Activated CD4-positive, CD25-positive, alpha-beta regulatory T cell treated with anti-CD3 and anti-CD28 coated beads, Interleukin-2, amount 50 U/mL, for 16 hours (primary cell): ENCODE measurements at places on chromosomes 1 and 21.

GRCh38 chr1:40058453-40059337 is 18.2 kb downstream of the CAP1 start:
- no peak for DNase-seq

DNA sequence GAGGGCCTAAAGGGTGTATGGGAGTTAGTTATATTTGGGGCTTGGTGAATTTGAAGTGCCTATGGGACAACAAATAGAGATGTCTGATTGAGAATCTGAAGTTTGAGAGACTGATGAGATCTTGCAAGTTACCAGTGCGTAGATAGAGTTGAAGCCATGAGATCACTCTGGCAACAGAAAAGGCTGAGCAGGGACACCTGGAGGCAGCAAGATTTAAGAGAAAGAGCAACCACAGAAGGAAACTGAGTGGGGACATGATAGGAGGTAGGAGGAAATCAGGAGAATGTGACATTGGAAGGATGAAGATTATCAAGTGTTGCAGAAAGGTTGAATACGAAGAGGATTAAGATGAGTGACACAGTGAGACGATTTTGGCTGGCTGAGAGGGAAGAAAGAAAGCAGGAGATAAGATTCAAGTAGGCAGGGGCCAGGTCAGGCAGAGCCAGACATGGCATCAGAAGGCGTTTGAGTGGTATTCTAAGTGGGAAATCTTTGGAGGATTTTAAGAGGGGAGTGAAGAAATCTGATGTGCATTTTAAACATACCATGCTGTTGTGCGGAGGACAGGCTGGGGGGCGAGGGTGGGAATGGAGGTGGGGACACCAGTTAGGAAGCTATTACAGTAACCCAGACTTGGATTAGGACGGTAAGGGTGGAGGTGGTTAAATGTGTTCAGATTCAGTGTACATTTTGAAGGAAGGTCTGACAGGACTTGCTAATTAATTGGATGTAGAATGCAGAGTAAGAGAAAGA is 3.0 kb upstream of the MPL start:
- DNase-seq: no peak

DNA sequence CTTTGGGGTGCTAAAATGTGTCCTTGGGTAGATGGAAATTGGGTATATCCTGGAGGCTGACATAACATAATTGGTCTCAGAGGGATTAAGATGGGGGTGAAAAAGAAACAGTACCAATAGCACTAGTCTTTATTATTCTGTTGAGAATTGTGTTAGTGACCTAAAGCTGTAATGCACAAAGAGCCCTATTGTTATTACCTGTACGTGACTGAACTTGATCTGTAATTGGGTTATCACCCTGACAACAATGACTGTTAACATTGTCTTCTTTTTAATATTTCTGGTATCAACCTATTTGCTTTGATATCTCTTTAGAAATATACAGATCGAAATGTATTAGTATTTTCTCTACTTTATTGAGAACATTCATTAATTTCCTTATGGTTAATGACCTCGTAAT is 147.6 kb downstream of the NEK7 start:
- no peak for DNase-seq

GRCh38 chr1:48744032-48744431 is 32.7 kb downstream of the BEND5 start:
- no peak for DNase-seq

DNA sequence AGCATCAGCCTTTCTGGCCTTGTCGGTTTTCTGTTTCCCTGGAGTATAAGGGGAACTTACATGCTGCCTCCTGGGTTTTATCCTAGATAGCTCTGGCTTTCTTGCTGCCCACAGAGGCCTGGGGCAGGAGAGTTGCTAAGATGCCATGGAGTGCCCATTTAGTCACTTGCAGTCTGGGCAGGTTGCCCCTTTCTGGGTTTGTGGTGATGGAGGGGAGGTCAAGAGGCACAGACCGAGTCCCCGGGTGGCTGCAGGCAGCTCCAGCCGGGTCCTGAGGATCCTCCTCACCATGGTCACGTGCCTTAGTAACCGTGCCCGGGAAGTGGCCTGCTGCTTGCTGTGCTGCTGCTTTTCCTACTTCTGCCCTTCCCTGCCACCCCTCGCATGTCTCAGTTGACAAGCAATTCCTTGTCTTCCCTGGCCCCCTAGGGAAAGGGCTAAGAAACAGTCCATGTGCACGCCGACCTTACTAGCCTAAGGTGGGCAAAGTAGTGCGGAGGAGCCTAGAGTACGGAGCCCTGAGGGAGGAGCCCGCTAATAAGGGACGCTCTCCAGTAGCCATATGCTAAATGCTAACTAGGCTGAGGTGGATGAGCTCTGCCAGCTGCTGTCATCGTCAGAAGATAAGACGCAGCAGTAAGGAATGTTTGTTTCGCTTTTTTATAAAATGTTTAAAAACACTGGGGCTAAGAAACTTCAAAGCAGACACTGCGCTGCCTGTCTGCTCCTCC is 34.8 kb downstream of the CLCA1 start:
- DNase-seq: no peak

- DNase-seq: no peak
These were observed 70.1 kb upstream of the LRRC7 start for GRCh38 chr1:69497441-69498221.

DNA sequence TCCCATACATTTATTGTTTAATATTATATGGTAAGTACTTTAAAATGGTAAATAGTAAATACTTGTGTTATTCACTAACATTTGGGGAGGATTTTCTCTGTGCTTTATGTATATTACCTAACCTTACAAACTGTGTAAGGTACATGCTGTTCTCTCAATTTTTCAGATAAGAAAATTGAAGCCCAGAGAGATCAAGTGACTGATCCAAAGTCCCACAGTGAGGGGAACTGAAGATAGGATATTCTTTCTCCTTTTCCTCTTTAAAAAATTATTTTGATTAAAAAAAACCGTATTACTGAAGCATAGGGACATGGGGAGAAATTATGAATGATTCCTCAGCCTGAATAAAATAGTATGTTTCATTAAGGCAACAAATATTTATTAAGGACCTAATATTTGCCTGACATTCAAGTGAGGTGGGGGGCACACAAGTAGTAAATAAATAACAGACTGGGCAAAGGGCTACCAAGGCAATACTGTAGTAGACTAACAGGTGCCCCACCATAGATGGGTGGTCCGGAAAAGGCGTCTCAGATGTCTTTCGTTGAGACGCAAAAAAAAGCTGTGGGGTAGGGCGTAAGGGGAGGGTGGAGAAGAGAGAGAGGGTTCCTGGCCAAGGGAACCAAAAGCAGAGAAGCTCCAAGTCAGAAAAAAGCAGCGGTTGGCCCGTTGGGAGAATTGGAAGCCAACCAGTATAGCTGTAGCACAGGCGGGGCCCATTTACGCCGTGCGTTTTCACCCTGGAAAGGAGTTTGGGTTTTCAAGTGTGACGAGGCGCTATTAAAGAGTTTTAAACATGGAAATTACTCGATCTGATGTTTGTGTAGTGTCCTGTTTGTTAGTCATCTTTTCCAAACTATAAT is 944 bp upstream of the AGO3 start:
- no peak for DNase-seq

DNA sequence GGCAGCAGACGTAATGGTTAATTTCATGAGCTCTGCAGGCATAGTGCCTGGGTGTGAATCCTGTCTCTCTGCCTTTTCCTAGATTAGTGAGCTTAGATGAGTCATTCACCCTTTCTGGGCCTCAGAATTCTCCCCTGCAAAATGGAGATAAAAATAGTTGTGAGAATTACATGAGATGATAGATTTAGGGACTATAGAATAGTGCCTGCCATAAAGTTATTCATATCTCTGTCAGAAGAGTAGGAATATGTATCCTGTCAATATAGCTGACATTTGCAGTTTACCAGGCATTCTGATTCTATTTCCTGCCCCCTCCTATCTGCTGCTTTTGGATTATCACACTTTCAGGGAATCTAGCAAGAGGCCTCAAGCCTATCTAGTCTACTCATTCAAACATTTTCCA is 112.0 kb downstream of the PDE4B start:
- DNase-seq: no peak

DNA sequence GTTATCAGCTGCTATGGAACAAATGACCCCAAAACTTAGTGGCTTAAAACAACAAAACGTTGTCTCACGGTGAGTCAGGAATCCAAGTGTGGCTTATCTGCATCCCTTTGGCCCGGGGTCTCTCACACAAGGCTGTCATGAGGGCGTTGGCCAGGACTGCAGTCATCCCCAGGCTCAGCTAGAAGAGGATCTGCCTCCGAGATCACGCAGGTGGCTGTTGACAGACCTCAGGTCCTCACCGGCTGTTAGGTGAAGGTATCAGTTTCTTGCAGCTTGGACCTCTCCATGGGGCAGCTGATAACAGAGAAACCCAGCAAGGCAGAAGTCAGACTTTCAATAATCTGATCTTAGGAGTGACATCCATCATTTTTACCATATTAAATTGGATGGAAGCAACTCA is 52.7 kb upstream of the SYT6 start:
- no peak for DNase-seq

- no peak for DNase-seq
These were observed 28.6 kb downstream of the CD247 start for GRCh38 chr1:167489571-167490340.

GRCh38 chr1:171984850-171985485 is 143.7 kb downstream of the DNM3 start:
- no peak for DNase-seq
